ENCODE measurements at places on chromosomes 5 and 9. TPM values are rescaled to one million over a fixed set of nuclear protein-coding genes. Genes with fewer than 3 reads are reported as not detected.

Gene DNLZ
- 39.4 TPM for total RNA-seq

Gene RAB3C
- total RNA-seq = 2.8 TPM

Gene PRSS3
- total RNA-seq = 1.1 TPM

Gene PDLIM4
- 50.6 TPM for total RNA-seq

Gene HSPB3
- 0.95 TPM for total RNA-seq

Gene SLC36A2
- not detected for total RNA-seq

Gene CD274
- 2.2 TPM for total RNA-seq

Gene LURAP1L
- total RNA-seq = 10.3 TPM

Gene CAVIN4
- 0.27 TPM for total RNA-seq

Gene ISL1
- not detected for total RNA-seq

Gene BTNL8
- total RNA-seq = not detected

Gene FOXD4L6
- not detected for total RNA-seq

Gene IL13
- total RNA-seq = not detected

Gene TAF11L5
- total RNA-seq = not detected

Gene TMEM171
- not detected for total RNA-seq

Gene PCDH1
- total RNA-seq = 43.4 TPM

Gene NIPSNAP3A
- 42.6 TPM for total RNA-seq

Gene WDR38
- not detected for total RNA-seq

Gene RGP1
- total RNA-seq = 24.5 TPM

Gene GCNT4
- total RNA-seq = 3.5 TPM

Gene PIP5K1B
- 7.1 TPM for total RNA-seq

Gene PTPN3
- total RNA-seq = 20.3 TPM

Gene PCDHGA12
- 26.0 TPM for total RNA-seq

Gene CYSRT1
- not detected for total RNA-seq

Gene SLC6A18
- total RNA-seq = not detected

Gene DNAI1
- not detected for total RNA-seq

Gene PHF24
- 0.27 TPM for total RNA-seq

Gene RHOBTB3
- 71.2 TPM for total RNA-seq

Gene EIF4E1B
- total RNA-seq = not detected

Gene MTAP
- total RNA-seq = 16.9 TPM

Gene ZNF483
- 9.7 TPM for total RNA-seq

Gene MAPKAP1
- total RNA-seq = 73.4 TPM

Gene MUSK
- 0.71 TPM for total RNA-seq

Gene RNF183
- not detected for total RNA-seq

Gene GCNT1
- 24.1 TPM for total RNA-seq

Gene OXCT1
- 30.6 TPM for total RNA-seq

Gene EMB
- 20.8 TPM for total RNA-seq

Gene NUTM2G
- total RNA-seq = not detected

Gene CTNNAL1
- 45.0 TPM for total RNA-seq

Gene CDX1
- total RNA-seq = not detected

Gene FOXB2
- total RNA-seq = not detected

Gene WNT8A
- total RNA-seq = not detected

Gene IL7R
- total RNA-seq = 12.7 TPM

Gene TAS2R1
- not detected for total RNA-seq

Gene ZFR
- 78.6 TPM for total RNA-seq

Gene FGFR4
- total RNA-seq = 1.6 TPM

Gene MROH2B
- total RNA-seq = not detected

Gene CCNI2
- total RNA-seq = not detected

Gene URM1
- total RNA-seq = 25.3 TPM

Measured in thoracic aorta (tissue), 2 donors.